Pons (tissue), 1 donor: ENCODE measurements at places on chromosomes 4 and X.
A peak's percentile ranks its signal among the peaks of the same experiment; 100 is the strongest.

DNA sequence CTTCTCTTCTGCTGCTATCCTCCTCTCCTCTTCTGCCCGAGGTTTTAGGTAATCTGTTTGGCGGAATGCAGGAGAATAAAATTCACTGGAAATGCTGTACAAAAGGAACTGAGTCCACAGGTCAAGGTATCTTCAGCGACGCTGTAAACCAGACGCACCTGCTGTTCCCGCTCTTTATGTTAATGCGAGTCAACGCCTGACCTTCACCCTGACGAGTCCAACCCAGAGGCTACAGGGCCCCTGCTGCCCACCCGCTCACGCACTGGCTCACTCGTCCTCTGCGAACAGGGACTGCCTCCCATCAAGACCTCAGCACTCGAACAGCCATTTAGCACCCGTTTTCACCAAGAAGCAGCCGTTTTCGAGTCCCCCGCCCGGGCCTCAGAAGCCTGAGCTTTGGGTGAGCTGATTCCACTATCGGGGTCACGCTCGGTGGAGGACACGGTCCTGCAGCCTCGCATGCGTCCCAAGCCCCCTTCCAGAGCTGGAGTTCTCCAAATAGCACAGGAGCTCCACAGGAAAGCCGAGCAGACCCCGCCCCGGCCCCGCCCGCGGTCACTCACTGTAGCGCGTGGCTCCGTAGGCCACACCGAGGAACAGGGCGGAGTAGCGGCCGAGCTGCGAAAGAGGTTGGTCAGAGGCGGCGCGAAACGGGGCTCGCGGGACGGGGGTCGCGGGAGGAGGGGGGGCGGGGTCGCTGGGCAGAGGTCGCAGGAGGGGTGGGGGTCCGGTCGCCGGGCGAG, 556 bp downstream of the ATP5ME start:
- no peak for DNase-seq

GRCh38 chrX:129932016-129932820, 26.3 kb downstream of the UTP14A start:
- peak; percentile 86 for DNase-seq

DNA sequence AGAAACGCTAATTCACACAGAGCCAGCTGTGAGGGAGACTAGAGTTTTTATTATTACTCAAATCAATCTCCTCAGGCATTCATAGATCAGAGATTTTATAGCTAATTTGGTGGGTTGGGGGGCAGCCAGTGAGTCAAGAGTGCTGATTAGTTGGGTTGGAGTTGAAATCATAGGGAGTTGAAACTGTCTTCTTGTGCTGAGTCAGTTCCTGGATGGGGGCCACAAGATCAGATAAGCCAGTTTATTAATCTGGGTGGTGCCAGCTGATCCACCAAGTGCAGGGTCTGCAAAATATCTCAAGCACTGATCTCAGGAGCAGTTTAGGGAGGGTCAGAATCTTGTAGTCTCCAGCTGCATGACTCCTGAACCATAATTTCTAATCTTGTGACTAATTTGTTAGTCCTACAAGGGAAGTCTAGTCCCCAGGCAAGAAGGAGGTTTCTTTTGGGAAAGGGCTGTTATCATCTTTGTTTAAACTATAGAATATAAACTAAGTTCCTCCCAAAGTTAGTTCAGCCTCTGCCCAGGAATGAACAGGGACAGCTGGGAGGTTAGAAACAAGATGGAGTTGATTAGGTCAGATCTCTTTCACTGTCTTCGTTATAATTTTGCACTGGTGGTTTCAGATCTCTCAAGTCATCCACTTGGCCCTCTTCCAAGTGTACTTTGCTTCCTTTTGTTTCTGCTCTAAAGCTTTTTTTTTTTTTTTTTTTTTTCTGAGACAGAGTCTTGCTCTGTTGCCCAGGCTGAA, 5.4 kb upstream of the NAA11 start:
- DNase-seq, result no peak

- DNase-seq, result no peak
Measured at GRCh38 chrX:121836000-121836399, 788.6 kb downstream of the GLUD2 start.

GRCh38 chr4:152451496-152451895, 84.4 kb downstream of the FBXW7 start:
- DNase-seq, result no peak

- no peak for DNase-seq
Measured at GRCh38 chr4:6932918-6933317, 23.3 kb downstream of the TBC1D14 start.

DNA sequence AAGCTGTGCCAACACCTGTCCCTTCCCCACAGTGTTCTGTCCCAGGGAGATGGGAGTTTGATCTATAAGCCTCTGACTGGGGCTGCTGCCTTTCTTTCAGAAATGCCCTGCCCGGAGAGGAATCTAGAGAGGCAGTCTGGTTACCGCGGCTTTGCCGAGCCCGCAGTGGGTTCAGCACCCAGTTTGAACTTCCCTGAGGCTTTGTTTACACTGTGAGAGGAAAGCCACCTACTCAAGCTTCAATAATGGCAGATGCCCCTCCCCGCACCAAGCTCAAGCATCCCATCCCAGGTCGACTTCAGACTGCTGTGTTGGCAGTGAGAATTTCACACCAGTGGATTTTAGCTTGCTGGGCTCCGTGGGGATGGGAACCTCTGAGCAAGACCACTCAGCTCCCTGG, 33.3 kb upstream of the ARSJ start:
- DNase-seq, result no peak

DNA sequence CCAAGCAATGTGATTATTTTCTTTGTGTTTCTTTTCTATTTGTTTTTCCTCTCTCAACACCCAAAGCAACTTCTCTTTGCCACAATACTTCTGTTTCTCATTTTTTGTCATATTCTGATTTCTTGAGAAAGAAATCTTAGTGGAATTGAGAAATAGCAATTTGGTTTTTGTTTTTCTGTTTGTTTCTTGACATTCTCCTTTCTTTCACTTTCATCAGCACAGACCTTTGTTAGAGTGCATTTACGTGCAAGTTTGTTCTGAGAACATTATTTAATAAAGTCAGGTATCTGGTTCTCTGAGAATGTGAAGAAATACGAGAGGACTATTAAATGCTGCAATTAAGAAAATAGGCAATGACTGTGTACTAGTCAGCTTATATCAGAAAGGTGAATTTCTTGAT, 608.1 kb upstream of the AADAT start:
- DNase-seq, result no peak

GRCh38 chrX:133892337-133892736, 93.1 kb downstream of the GPC3 start:
- no peak for DNase-seq

DNA sequence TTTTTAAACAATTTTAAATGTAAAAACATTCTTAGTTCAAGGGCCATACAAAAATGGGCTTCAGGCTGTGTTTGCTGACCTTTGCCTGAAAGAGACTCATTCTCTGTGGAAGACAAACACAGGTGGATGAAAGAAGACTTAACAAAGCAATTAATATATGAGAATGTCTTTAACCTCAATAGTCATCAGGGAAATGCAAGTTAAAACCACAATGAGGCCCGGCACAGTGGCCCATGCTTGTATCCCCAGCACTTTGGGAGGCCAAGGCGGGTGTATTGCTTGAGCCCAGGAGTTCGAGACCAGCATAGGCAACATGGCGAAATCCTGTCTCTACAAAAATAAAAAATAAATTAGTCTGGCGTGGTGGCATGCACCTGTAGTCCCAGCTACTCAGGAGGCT, 7.1 kb upstream of the SMARCA1 start:
- no peak for DNase-seq

DNA sequence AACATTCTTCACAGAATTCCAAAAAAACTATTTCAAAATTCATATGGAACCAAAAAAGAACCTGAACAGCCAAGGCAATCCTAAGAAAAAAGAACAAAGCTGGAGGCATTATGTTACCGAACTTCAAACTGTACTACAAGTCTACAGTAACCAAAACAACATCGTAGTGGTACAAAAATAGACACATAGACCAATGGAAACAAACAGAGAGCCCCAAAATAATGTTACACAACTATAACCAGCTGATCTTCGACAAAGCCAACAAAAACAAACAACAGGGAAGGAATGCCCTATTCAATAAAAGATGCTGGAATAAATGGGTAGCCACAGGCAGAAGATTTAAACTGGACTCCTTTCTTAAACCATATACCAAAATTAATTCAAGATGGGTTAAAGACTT, 1189.6 kb downstream of the PCDH18 start:
- DNase-seq, result no peak

GRCh38 chr4:3241898-3242524, 6.9 kb upstream of the MSANTD1 start:
- DNase-seq, result no peak

- no peak for DNase-seq
Measured at GRCh38 chr4:158043971-158044618, 128.7 kb downstream of the GASK1B start.

GRCh38 chr4:159013692-159014091, 89.2 kb upstream of the RAPGEF2 start:
- no peak for DNase-seq

DNA sequence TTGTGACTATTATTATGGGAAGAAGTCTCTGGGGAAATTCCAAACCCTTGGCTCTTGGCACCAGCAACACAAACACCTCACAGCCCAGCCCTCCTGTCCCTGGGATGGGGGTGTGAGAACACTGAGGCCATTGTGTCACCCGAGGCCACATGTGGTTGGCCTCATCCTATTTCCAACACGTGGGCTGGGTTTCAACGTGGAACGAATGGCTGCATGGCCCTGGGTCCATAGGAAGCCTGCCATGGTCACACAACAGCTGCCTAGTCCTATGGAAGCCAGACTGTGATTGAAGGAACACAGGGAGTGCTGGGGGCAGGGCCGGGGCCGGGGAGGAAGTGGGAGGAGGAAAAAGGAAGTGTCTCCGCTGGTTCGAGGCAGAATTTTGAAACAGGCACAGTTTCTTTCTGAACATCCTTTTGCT, 10.0 kb downstream of the CLCN4 start:
- peak; percentile 73 for DNase-seq

- DNase-seq, result no peak
Measured at GRCh38 chrX:140725500-140725899, 15.9 kb downstream of the LINC00632 start.

- no peak for DNase-seq
Measured at GRCh38 chr4:20338841-20339240, 87.1 kb downstream of the SLIT2 start.

DNA sequence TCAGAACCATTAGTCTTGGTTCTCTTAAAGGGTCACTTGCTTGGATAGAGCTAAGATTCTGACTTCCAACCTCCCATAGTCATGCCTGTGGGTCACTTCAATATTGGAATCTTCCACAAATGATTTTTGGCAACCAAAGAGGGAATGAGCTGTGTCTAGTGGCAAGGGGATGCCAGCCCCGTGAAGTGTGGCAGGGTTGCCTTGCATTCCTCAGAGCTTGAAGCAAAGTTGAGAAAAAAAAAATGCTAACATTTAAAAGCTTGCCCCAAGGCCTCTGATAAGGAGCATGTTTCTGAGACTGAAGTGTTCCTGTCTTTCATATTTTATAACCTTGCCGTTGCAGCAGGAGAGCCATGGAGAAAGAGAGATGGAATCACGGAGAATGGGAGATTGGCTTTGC, 120.2 kb downstream of the PAPSS1 start:
- no peak for DNase-seq

GRCh38 chrX:30690330-30690729, 37.1 kb downstream of the GK start:
- no peak for DNase-seq

GRCh38 chrX:11728556-11728955, 29.5 kb upstream of the MSL3 start:
- DNase-seq, result no peak

- no peak for DNase-seq
Measured at GRCh38 chr4:17490575-17491059, 21.3 kb downstream of the QDPR start.

- no peak for DNase-seq
Measured at GRCh38 chr4:110944501-110944900, 321.6 kb upstream of the PITX2 start.

GRCh38 chr4:61336488-61336887, 136.4 kb downstream of the ADGRL3 start:
- DNase-seq, result peak; percentile 80

DNA sequence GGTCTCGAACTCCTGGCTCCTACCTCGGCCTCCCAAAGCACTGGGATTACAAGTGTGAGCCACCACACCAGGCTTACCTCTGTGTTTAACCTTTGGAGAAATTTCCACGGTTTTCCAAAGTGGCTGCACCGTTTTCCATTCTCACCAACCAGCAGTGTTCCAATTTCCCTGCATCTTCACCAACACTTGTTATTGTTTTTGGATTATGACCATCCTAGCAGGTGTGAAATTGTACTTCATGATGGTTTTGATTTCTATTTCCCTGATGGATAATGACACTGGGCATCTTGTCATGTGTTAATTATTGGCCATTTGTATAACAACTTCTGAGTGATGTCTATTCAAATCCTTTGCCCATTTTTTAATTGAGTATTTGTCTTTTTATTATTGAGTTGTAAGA, 2.7 kb upstream of the MAP3K15 start:
- no peak for DNase-seq

DNA sequence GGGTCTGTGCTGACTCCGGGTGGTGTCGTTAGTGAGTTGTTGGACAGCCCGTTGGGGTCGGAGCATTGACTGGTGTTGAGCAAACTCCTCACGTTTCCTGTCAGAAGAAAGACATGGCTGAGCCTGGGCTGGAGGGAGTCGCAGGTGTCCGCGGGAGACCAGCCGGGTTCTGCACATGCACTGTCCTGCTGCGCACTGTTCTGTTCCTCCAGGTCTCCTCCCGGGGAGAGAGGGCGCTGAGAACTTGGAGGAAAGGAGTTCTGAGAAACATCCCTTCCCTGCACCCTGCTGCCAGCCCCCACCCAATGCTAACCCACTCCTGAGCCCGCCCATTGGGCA, 1.1 kb downstream of the ZNF141 start:
- DNase-seq, result no peak

DNA sequence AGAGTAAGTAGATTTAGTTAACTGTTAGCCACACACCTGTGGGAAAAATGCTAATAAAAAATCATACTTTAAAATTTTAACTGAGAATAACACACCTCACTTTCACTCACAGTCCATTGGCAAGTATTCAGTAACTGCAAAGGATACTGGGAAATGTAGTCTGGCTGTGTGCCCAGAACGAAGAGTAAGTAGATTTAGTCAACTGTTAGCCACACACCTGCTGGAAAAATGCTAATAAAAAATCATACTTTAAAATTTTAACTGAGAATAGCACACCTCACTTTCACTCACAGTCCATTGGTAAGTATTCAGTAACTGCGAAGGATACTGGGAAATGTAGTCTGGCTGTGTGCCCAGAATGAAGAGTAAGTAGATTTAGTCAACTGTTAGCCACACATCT, 178.4 kb upstream of the NWD2 start:
- no peak for DNase-seq

GRCh38 chrX:22383988-22384387, 111.3 kb downstream of the CBLL2 start:
- no peak for DNase-seq

- peak; percentile 90 for DNase-seq
Measured at GRCh38 chr4:143382596-143382995, 45.9 kb downstream of the GAB1 start.
